ENCODE measurements at places on chromosomes 7 and 10.

DNA sequence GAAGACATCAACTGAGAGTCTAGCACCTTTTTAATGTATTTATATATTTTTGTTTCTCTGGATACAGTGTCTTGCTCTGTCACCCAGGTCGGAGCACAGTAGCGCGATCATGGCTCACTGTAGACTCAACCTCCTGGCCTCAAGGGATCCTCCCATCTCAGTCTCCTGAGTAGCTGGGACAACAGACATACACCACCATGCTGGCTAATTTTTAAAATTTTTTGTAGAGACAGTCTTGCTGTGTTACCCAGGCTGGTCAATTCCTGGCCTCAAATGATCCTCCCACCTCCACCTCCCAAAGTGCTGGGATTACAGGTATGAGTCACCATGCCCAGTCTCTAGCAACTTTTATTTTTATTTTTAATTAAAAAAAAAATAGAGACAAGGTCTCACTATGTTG is 51.4 kb upstream of the ANLN start:
- no peak for DNase-seq

DNA sequence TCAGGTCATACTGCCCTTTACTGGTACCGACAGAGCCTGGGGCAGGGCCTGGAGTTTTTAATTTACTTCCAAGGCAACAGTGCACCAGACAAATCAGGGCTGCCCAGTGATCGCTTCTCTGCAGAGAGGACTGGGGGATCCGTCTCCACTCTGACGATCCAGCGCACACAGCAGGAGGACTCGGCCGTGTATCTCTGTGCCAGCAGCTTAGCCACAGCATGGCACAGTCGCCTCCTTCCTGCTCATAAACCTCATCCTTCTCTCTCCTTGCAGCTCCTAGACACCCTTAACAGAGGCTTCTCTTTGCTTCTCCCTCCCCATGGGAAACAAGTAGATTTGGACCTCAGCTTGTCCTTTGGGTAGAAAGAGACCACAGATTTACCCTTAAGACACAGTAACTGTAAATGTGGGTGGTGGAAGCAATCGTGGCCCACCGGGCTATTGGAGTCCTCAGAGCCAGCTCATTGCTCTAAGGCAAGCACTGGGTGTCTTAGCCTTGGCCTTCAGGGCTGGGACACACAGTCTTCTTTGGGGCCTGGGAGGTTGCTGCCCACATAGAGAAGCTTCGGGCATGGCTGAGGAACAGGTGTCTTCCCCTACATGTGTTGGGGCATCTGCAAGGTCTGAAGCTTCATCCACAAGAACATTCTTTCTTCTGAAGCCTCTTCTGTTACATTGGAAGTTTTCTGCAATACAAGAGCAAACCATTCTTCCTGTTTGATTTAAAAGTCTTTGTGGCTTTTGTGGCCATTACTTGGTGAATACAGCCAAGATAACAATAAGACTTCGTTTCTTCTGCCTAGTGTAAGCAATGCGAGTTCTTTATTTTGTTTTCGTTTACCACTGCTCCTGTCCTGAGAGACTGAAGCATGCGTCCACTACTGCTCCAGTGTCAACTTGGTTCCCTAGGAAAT is 95.5 kb upstream of the PRSS58 start:
- no peak for DNase-seq

DNA sequence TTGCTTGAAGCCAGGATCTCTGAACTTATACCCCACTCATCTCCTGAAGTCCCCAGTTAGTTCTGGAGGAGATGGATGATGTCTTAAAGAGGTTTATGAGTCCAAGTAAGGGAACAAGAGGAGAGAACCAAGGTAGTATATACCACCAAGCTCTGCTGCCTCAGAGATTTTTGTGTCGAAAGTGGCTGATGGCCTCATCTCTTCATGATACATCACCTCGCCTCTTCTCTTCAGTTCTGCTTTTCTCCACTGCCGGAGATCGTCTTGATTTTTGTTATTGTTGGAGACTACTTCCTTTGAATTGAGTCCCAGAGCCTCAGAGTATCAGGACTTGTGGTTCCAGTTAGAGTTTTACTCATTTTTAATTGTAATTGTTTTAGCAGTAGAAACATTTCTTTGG is 1.9 kb downstream of the VTI1A start:
- no peak for DNase-seq

GRCh38 chr7:29864656-29865055 is 58.3 kb downstream of the WIPF3 start:
- no peak for DNase-seq

- no peak for DNase-seq
These were observed 63.1 kb downstream of the PWWP2B start for GRCh38 chr10:132460071-132460470.

DNA sequence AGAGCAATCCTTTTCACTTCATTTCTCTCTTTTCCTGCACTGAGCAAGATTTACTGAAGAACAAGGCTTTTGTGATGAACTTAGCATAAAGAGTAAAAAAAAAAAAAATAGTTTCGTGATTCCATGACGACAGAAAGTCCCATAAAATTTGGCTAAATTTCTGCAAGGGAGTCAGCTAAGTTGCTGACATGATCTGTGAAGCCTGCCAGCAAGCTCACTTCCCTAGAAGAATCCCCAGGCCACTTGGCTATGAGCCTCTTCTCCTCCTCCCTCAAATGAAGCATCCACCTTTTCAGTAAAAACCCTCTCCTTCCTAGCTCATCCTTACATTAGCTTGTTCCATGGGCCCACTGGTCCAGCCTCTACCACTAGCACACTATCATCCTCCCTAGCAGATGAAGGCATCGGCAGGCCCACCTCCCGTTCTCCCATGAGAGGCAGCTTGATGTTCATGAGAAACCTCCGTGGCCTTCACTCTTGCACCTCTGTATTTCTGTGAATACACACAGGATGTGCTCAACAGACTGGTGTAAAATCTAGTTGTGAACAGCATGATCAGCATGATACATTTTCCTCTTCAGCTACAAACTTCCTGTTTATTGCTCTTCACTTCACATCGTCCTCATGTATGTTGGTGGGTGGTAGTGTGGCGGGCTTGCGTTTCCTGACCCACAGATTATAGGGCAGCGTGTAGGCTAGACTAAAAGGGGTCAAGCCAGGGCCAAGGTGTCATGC is 30.9 kb downstream of the GIMAP8 start:
- no peak for DNase-seq

DNA sequence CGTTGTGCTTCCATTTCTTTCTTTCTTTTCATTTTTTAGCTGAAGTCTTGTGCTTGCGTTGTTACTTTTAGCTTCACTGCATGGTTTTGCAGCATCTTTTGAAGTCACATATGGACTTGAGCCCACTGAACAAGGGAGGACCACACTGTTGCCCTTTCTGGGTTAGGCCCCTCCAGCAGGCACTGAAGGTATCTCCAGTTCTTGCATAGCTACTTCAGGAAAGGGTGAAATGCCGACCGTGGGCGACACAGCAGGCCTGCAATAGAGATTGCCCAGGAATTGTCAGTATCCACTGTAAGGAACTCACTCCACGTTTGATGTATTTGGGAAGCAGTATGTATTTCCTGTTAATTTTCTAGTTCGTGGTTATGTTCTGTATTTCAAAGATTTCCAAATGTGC is 85.1 kb downstream of the WDR37 start:
- DNase-seq = no peak

DNA sequence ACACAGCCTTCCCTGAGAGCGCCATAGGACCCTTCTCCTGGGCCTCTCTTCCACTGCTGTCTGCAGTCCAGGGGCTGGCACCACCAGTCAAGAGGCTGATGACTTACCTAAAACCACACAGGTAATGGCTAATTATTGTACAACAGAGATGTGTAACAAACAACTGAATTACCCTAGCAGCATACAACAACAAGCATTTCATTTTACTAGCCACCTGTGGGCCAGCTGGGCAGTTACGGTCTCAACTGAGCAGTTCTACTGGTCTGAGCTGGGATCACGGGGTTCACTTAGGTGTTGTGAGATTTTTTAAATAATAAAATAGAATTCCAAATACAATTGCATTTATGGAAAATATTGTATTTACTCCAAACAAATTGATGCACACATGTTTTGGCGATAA is 431.9 kb downstream of the TNS3 start:
- no peak for DNase-seq

- DNase-seq = no peak
These were observed 167.8 kb upstream of the ITGB1 start for GRCh38 chr10:33125522-33126517.

GRCh38 chr7:136971776-136972175 is 103.3 kb downstream of the CHRM2 start:
- no peak for DNase-seq

DNA sequence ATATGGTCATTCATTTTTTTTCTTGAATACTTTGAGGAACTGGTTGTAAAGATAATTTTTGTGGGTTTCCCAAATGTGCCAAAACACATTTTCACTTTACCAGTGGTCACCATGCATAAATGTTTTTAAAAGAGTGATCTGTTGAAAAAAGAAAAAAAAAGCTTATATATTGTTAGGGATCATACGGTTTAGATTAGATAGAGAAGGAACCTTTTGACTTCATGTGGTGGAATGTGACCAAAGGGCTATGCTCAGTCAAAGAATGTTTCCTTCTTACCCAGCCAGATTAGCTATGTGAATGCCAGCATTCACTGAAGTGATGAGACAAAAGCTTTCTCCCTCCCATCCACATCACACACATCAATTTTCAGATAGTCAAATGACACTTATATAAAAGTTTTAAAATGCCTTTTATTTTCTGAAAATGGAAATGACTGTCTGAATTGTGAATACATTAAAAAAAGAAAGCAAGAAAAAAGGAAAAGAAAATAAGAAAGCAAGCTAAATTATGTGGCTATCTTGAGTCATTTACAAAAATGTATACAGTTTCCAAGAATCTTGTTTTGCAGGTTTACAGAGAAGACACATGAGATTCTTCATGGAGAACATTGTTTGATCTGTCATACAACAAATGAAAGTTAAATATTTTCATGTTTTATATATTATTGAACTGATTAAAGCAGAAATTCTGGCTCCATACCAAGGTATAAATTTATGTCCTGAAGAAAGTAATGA is 8.6 kb upstream of the CPED1 start:
- no peak for DNase-seq
